Stimulated activated CD8-positive, alpha-beta memory T cell treated with anti-CD3 and anti-CD28 coated beads, Interleukin-7, amount 100 ng/mL, for 24 hours (primary cell): ENCODE measurements at places on chromosomes 12 and 14.

DNA sequence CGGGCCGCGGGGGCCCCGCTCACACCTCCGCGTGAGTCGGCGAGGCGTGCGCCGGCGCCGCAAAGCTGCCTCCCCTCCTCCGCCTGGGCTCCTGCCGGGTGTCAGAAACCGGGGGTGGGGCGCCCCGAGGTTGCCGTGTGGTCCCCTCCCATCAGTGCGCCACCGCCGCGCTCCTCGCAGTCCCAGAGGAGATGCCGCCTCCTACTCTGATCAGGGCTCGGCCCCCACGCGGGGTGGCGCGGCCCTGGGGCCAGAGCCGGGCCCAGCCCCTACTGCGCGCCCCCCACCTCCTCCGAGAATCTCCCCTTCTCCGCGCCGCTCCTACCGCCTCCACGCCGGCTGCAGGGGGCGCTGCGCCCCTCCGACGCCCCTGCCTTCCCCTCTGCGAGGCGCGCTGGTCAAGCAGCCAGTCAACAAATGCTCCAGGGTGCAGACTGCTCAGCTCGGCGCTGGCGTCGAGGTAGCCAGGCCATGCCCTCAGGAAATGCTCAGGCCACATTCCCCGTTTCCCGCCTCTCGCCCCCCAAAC is 467 bp upstream of the JAG2 start:
- DNase-seq: no peak

DNA sequence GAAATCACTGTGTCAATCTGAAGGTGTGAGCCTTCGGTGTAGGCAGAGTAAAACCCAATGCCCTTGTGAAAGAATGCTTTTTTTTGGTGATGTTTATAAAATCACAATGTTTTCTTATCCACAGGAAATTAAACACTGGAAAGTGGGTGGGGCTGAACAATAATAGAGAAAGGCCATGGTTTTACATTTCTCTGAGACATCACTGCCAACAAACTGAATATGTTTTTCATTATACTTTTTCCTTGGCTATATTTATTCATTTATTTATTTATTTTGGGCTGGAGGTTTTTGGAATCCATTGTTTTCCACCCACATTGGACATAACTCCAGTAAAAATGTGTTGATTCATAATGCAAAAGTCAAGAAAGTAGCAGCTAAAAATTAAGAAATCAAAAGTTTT is 16.9 kb downstream of the LRRK2 start:
- no peak for DNase-seq

GRCh38 chr12:55024575-55024974 is 4.8 kb downstream of the NEUROD4 start:
- DNase-seq: no peak

DNA sequence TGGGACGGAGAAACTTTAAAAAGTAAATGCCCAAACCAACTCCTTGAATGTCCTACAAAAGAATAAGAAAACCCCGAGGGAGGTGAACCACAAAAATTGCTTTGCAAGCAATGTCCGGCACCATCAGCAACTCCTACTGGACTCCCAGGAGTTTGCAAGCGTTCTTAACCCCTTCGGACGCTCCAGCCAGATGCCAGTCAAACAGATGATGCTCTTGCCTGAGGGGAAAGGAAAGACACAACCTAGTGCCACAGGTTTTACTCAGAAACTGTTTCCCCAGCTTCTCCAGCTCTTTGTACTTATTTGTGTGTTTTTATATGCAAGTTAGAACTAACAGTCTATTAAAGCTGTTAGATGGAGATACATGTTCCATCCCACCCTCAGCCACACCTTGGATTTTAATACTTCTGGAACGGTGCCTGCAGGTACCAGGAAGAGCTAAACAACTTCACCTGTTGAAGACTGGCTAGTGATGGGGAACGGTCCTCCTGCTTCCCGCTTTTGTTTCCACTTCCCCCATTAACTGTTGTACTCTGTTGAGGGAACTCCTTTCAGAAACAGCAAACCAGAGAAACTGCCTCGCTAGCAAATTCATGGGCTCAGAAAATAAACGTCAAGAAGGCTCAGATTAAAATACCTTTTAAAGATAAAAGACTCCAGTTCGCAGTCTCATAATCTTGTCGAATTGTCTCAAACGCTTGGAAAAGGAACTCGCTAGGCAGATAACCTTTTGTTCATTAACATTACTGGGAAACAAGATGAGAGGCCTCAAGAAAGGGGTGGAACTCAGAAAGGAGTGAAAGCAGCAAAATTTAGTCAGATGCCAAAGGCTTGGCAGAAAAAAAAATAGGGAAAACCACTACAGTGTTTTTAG is 1.1 kb upstream of the FERMT2 start:
- DNase-seq: no peak

DNA sequence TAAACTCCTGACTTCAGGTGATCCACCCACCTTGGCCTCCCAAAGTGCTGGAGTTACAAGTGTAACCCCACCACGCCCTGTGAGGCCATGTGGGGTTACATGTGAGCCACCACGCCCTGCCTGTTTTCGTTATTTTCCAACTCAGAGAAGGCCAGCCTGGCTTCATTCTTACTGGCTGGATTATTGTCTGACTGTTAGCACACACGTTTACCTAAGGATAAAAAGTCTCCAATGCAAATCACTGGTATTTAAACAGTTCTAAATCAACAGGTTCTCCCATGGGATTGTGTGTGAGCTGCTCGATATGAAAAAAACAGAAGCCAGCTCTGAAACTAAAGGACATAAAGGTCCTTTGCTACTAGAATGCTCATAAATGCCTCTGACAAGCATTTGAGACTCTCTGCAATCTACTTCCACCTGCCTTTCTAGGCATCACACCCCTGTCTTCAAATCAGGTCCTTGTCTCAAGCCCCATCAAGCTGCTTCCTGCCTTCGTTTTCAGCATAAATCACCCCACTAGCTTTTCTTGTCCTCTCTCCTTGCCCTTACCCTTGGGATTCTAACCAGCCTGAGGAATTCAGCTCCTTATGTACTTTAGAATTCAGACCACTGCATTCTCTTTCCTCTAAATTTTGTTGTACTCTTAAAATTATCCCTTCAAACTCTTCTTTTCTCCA is 265.0 kb downstream of the DUSP6 start:
- no peak for DNase-seq

DNA sequence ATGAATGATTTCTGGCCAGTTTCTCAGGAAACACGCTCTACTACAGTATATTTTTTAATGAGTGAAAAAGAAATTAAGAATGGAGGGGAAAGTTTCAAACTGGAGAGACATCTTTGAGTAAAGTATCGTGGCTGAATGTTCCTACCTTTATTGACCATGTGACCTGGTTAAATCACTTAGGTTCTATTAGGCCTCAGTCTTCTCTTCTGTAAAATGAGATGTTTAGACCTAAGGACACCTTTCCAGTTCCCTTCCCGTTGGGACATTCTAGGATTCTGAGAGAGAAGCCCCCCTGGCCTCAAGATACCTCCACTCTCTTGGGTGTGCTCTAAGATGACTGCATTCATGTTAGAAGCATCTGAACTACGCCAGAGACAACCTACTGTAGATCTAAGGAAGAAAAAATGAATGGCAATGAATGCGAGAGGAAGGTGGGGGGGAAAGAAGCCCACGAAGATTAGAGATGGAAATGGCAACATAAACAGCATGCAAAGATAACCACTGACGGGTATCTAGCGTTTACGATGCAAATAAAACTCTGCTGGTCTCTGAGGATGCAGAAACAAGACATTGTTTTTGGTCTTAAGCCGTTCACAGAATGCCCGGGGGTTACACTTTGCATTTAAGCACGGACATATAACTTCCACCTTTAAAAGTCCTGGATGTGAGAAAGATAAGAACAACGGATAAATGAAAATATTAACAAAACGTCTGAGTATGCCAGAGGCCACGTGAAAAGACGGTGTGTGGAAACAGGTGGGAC is 599 bp upstream of the CPSF6 start:
- DNase-seq: no peak

GRCh38 chr14:64217834-64218233 is 76.3 kb downstream of the ESR2 start:
- no peak for DNase-seq

- no peak for DNase-seq
These were observed 95.7 kb downstream of the SAMD4A start for GRCh38 chr14:54662491-54663133.

DNA sequence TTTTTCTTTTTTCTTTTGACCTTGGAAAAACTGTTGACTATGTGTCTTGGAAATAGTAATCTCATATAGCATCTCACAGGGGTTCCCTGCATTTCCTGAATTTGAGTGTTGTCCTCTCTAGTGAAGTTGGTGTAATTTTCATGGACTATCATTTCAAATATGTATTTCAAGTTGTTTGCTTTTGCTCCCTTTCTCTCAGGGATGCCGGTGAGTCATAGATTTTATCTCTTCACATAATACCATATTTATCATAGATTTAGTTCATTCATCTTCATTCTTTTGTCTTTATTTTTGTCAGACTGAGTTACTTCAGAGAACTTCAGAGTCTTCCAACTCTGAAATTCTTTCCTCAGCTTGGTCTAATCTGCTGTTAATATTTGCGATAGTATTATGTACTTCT is 1320.6 kb downstream of the LRFN5 start:
- no peak for DNase-seq

DNA sequence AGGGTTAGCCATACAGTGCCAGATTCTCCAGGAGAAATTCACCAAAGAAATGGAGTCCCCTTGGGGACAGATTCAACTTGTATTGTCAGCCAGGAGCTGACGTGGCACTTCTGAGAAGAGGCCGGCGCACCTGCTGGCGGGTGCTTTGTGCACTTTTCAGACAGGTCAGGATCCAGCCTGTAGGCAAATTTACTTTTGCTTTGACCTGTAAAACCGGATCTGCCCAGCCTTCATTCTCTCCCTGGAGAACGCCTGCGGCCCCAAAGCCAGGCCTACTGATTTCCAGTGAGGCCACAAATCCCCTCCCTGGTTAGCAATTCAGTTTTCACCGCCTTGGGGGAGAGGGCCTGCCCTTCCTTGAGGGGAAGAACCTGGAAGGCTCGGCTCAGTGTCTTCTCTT is 17.4 kb downstream of the P2RX4 start:
- no peak for DNase-seq

DNA sequence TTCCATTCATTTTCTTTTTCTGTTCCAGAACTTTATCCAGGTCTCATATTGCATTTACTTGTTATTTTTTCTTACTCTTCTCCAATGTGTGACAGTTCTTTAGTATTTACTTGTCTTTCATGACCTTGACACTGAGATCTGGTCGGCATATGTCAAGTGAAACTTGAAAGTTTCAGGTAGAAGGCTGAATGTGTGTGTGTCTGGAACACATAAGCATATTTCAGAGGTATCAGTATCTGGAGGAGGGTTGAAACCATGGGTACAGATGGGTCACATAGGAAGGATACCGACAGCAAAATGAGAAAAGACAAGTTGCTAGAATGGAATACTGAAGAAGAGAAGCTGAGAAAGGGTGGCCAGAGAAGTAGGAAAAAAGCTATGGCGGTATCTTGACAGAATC is 22.5 kb upstream of the PTGDR start:
- no peak for DNase-seq

DNA sequence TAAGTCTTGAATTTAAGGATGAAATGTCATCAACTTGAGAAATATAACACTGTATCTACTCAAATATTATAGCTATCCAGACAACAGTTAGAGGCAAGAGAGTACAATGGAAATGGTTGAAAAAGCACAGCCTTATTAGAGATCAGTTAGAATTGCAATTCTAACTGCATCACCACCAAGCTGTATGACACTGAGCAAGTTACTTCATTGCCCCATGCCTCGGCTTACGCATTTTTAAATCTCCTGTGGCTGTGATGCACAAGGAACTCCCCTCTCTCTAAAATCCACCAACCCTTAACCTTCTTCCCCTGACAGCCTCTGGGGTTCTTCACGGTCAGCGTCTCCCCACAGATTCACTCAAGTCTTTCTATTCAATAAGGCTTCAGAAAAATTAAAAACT is 75.1 kb downstream of the MED13L start:
- DNase-seq: no peak

- no peak for DNase-seq
These were observed 168.7 kb upstream of the HIF1A start for GRCh38 chr14:61526405-61527312.

DNA sequence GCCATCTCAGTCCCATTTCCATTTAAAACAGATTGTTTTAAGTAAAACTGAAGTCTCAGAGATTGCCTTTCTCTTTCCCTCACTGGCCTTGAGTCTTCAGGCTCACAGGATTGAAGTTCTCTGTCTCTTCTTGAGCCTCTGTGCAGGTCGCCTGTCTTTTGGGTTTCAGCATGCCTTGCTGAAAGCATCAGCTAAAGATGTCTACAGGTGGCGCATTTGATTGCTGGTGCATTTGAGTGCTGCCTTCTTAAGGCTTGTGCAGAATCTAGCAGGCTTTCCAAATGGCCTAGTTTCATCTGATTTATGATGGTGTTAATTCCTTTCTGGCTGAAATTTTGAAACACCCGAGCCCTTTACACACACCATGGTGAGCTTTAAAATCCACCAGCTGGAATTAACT is 1062.2 kb upstream of the FBXO33 start:
- DNase-seq: no peak

GRCh38 chr12:96995861-96996260 is 88.8 kb downstream of the NEDD1 start:
- no peak for DNase-seq

DNA sequence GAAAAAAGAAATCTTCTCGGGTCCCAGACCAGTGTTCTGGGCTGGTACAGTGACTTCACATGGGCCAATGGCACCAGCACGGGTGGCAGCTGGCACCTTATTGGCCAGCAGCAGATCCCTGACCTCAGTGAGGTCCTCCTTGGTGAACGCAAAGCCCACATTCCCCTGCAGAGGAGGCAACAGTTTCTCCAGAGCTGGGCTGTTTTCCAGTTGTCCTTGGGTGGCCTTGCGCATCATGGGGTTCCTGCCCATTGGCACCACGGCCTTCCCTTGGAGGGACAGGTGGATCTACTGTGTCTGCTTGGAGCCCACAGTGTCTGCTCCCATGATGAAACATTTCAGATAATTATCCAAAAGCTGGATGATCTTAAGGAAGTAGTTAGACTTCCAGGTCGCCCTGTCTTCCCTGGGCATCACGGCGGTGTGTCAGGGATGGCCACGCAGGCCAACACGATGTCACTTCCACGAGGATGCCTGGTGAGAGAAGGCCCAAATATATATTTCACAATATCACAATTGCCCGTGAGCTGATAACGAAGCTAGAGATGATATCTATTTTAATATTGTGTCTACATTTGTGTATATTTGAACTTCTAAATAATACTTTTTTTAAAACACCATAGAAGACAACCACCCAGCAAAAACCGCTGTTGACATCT is 15.8 kb downstream of the NFKBIA start:
- DNase-seq: no peak

DNA sequence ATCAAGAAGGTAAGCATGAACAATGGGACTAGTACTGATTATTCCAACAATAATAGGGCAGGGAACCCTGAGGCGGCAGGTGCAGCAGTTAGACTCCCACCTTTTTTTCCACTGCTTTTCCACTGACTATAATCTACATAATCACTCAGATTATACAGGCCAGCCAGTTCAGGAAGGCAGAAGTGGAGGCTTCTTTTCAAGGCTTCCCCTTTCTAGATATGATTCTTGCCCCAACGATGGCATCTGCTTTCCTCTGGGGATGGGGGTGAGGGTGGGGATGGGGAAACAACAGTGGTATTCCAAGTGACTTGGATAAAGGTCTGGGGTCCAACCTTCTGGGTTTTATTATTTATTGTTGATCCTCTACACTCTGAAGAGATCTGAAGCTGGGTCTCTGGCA is 331 bp downstream of the NCKAP1L start:
- DNase-seq: no peak

- no peak for DNase-seq
These were observed 242.1 kb upstream of the FOXN3 start for GRCh38 chr14:89658977-89659670.

- DNase-seq: no peak
These were observed 14.3 kb downstream of the CEP170B start for GRCh38 chr14:104879201-104879982.

GRCh38 chr12:78185109-78185508 is 354.4 kb downstream of the NAV3 start:
- DNase-seq: no peak

- DNase-seq: no peak
These were observed 59.1 kb upstream of the OTOGL start for GRCh38 chr12:80040075-80040738.
